ENCODE measurements at places on chromosomes 7 and 10. TPM values are rescaled to one million over a fixed set of nuclear protein-coding genes. Genes with fewer than 3 reads are reported as not detected.

GRCh38 chr7:127667759-127668530 lies 16.0 kb downstream of the SND1 start:
- DNase-seq: no peak

GRCh38 chr10:101710059-101710695 lies 15.2 kb upstream of the FBXW4 start:
- peak; percentile 1 for DNase-seq

DNA sequence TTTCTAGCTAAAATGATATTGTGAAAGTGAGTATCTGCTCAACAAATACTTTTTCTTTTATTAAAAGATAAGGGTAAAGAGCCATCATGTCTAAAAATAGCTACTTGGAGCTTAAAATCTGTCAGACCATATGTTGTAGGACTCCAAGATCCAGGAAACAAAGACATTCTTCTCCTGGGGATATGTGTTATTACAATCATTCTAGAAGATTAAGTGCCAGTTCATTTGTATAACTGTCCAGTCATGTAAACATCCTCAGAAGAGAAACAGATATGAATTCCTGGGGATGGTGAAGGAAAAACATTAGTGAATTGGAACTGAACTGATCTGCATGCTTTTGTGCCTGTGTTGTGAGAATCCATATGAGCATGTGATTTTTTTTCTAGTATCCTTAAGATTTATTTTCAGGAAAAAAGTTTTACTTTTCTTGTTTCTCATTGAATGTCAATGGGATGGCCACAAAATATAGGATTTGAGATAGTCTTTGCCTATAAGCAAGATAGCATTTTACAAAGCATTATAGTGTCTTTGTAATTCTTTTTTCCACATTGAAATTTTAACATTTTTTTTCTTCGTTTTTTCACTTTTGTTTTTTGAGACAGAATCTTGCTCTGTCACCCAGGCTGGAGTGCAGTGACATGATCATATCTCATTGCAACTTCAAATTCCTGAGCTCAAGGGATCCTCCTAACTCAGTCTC lies 14.4 kb upstream of the MTERF1 start:
- DNase-seq: no peak

- DNase-seq: no peak
Observed at GRCh38 chr7:141866974-141867373, 25.7 kb upstream of the PRSS37 start.

- DNase-seq: no peak
Observed at GRCh38 chr7:65923316-65923715, 50.4 kb downstream of the VKORC1L1 start.

GRCh38 chr7:17680026-17680425 lies 260.3 kb downstream of the SNX13 start:
- DNase-seq: no peak

GRCh38 chr10:75951627-75952026 lies 520.2 kb downstream of the LRMDA start:
- no peak for DNase-seq

DNA sequence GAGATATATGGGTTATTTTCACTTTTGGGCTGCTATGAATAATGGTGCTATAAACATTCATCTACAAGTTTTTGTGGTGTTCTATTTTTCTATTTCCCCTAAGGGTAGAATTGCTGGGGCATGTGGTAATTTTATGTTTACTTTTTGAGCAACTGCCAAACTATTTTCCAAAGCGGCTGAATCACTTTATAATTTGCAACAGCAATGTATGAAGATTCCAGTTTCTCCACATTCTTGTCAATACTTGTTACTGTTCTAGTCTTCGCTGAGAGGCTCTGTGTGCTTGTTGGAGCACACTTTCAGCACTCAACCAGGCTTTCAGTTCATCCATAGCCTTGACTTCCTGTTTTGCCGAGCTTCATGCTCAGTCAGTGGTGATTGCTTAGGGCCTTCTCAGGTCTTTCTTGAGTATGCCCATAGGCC lies 39.0 kb downstream of the ADK start:
- DNase-seq: peak; percentile 66

DNA sequence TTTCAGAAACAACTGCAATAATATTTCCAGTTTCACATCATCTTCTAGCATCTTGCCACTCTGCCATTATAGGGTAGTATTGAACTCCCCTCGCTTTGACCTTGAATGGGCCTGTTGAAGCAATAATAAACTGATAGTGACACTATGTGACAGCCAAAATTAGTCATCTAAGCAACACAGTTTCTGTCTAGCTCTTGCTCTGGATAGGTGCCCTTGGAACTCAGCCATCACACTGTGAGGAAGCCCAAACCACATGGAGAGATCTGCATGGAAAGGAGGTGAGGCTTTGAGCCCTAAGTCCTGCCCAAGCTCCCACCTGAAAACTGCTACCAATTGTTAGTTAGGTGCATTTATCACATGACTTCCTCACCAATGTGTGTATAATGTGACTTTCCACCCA lies 18.1 kb upstream of the KCND2 start:
- DNase-seq: no peak

The LIPJ gene
- not detected for total RNA-seq

The IQUB gene
- 0.20 TPM for total RNA-seq

The TEX47 gene
- total RNA-seq: not detected

The SH3PXD2A gene
- total RNA-seq: 2.0 TPM

The MPLKIP gene
- 25.8 TPM for total RNA-seq

The ACSM6 gene
- total RNA-seq: not detected

Data from lung microvascular endothelial cell (primary cell).